GM13977 (cell line): ENCODE measurements at places on chromosomes 5 and 9.

GRCh38 chr5:148011398-148012137 lies 52.2 kb upstream of the SPINK5 start:
- DNase-seq: no peak

GRCh38 chr9:76371901-76372300 lies 22.3 kb downstream of the RFK start:
- no peak for DNase-seq

DNA sequence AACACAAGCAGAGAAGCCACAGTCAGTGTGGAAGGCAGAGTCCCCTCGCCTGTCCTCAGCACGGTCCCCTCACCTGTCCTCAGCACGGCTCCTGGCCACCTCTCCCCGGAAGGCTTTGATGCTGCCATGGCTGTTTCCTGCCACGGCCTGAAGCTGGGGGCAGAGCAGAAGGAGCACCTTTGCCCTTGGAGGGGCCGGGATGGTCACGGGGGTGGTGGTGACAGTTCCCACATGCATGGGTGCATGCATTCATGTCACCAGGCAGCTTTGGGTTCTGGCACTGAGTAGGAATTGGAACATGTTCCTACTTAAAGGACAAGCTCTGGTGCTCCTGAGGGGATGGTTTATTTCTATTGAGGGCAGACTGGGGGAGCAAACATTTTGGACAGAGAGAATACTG lies 57.8 kb upstream of the PHYKPL start:
- no peak for DNase-seq

- no peak for DNase-seq
Observed at GRCh38 chr5:141742866-141743851, 61.1 kb upstream of the ARAP3 start.

GRCh38 chr5:132074772-132075718 lies 1.5 kb downstream of the CSF2 start:
- DNase-seq: no peak

DNA sequence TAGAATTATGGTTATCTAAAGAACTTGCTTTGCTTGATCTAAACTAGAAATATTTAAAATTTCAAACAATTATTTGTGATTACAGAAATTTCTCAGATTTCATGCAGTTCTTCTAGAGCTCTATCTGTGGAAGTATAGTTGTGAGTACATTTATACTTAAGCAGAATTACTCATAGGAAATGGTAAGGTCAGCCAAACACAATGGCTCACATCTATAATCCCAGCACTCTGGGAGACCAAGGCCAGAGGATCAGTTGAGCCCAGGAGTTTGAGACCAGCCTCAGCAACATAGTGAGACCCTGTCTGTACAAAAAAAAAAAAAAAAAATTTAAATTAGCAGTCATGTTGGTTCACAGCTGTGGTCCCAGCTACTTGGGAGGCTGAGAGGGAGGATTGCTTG lies 71.0 kb downstream of the INVS start:
- DNase-seq: no peak

DNA sequence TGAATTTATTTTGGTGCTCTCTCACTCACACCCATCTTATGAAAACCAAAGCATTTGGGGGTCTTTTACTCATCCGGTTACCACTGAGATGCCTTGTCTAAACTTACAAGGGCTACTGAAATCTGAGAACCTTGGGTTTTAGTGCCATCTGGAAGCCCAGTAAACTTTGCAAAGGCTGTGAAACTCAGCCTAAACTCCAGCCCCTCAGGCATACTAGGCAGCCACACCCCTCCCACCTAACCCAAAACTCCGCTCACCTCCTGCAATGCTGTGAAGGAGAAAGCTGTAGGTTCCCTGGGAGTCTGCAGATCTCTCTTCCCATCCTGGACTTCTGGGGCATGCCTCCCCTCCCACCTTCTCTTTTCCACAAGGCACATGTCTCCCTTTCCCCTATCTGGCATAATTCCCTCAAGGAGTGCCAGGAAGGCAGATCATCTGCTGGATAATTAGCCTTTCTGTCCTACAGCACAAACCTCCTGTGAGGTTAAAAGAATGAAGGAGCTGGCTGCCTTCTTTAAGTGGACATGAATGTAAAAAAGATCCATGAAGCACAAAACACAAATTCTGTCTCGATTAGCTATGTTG lies 71.5 kb upstream of the ANXA1 start:
- no peak for DNase-seq

DNA sequence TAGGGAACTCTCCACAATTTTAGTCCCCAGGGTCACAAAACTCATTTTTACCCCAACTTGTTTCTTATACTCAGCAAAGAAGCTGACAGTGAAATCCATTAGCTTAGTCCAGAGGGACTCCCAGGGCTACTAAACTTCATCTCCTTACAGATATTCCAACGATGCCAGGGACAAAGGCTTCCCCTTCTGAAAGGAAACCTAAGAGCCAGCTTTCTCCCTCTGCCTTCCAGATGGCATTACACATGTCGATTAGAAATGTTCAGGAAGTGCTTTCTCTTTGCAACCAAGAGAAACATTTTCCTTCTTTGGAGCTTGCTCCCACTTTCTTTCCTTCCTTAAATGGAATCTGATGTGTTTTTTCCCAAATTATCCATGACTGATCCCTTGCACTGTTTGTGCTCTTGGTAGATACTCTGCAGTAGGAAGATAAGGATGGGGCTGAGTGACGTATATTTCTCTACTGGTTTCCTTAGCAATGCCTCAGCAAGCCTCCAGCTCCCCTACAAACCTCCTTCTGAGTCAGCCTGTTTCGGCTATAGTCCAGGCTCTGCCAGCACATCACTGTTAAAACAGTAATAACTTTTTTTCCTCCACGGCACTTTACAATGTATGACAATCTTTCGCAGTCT lies 43.0 kb upstream of the HTR4 start:
- DNase-seq: no peak

GRCh38 chr9:93456022-93456421 lies 2.6 kb upstream of the FAM120AOS start:
- DNase-seq: no peak

GRCh38 chr5:74408150-74409043 lies 232.1 kb downstream of the ENC1 start:
- no peak for DNase-seq

- DNase-seq: no peak
Observed at GRCh38 chr9:70385426-70385825, 29.0 kb downstream of the KLF9 start.

GRCh38 chr5:8906303-8906967 lies 639.4 kb downstream of the SEMA5A start:
- no peak for DNase-seq

DNA sequence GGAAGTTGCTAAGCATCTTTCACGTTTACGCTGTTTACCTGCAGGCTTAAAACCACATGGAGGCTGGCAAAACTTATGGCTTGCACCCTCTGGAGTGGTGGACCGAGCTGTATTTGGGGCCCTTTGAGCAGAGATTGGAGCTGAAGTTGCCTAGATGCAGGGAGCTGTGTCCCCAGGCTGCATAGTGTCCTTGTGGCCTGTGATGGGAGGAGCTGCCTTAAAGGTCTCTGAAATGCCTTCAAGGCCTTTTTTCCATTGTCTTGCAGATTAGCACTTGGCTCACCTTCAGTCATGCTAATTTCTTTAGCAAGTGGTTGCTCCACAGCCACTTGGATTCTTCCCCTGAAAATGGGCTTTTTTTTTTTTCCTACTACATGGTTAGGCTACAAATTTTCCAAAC lies 81.5 kb upstream of the CHD1 start:
- no peak for DNase-seq

DNA sequence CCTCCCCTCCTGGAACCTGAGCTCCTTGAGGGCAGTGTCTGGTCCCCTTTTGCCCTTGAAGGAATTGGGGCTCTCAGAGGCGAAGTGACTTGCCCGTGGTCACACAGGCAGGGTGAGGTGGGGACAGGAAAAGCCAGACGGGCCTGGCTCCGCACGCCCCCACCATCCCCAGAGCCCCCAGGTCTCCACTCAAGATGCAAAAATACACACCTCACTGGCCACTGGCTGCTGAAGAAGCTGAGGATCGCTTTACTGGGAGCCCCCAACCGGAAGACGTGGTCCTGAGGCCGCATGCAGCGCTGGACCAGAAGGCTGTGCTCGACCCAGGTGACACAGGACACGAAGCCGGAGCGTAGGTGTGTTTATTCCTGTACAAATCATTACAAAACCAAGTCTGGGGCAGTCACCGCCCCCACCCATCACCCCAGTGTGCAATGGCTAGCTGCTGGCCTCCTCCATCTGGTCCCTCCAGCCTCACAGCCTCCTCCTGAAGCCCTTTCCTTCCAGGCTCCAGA lies 7.6 kb upstream of the AK1 start:
- no peak for DNase-seq

DNA sequence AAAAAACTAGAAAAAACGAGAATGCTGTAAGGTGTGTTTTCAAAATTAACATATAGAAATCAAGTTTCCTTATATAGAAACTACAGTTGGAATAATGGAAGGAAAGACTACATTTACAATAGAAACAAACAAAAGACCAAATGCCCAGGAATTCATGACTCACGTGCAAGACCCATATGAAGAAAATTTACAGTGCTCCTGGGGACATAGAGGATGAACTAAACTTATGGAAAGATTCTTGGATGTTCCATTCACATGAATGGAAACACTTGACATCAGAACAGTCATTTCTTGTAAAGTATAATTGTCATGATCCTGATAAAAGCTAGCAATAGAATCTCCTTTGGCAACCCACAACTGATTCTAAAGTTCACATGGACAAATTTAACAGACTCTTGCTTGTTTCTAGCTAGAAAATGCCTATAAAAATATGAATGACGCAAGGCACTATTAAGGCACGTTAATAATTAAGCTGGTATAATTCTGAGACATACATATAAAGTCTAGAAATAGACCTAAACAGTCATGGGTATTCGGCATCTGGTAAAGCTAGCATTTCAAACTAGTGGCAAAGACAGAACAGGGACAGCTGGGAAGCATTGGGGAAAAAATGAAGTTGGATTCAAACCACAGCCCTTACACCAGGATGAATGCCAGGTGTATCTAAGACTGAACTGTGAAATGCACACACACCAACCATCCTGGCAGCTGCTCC lies 5.1 kb upstream of the ZFP62 start:
- no peak for DNase-seq

- DNase-seq: no peak
Observed at GRCh38 chr5:95686651-95687050, 3.9 kb upstream of the SPATA9 start.

DNA sequence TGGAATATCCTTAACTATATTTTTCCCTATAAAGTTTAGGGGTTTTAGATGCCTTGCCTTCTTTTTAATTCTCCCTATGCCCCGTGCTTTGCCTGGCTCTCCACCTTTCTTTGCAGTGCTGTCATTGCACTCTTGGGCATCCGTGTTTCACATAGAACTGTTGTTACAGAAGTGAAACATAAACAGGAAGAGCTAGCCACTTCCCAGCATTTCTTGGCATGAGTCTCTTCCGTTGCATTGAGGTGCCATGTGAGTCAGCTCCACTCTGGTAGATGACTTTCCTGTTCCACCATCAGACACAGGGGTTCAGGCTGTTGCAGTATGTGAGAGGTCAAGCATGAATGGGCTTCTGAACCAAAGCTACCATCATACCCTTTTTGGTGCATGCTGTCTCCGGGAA lies 73.4 kb downstream of the ANGPTL2 start:
- DNase-seq: peak; percentile 11

- DNase-seq: no peak
Observed at GRCh38 chr9:123772374-123772773, 157.6 kb downstream of the DENND1A start.

DNA sequence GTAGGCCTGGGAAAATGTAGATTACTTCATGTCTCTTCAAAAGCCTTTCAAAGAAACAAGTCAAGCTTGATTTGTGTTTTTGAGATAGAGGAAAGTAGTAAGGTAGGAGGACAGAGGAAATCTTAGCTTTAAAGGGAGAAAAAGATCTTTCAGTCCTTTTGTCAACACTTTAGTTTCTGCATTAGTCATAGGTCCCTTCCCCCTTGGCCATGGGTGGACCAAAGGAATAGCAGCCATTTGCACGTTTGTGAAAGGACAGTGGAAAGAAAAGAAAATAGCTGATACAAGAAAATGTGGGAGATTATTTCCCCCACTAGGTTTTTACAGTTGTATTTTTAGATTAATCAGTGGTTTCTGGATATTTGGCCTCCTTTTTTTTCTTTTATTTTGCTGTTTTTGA lies 121.9 kb upstream of the GRHPR start:
- no peak for DNase-seq

- no peak for DNase-seq
Observed at GRCh38 chr9:4921449-4921848, 63.6 kb upstream of the JAK2 start.

- peak; percentile 89 for DNase-seq
Observed at GRCh38 chr9:136170006-136170901, 34.7 kb downstream of the LHX3 start.

- DNase-seq: no peak
Observed at GRCh38 chr9:81530846-81531245, 158.5 kb downstream of the TLE1 start.

GRCh38 chr9:132637351-132637750 lies 32.4 kb downstream of the DDX31 start:
- DNase-seq: no peak

DNA sequence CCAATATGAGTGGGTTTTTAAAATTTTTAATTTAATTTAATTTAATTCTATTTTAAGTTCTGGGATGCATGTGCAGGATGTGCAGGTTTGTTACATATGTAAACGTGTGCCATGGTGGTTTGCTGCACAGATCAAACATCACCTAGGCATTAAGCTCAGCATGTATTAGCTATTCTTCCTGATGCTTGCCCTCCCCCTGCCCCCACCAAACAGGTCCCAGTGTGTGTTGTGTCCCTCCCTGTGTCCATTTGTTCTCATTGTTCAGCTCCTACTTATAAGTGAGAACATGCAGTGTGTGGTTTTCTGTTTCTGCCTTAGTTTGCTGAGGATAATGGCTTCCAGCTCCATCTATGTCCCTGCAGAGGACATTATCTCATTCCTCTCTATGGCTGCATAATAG lies 35.0 kb upstream of the ANKRD33B start:
- DNase-seq: no peak

- DNase-seq: no peak
Observed at GRCh38 chr9:87180841-87181240, 233.5 kb upstream of the GAS1 start.

- DNase-seq: no peak
Observed at GRCh38 chr9:137416006-137416562, 6.9 kb downstream of the EXD3 start.

DNA sequence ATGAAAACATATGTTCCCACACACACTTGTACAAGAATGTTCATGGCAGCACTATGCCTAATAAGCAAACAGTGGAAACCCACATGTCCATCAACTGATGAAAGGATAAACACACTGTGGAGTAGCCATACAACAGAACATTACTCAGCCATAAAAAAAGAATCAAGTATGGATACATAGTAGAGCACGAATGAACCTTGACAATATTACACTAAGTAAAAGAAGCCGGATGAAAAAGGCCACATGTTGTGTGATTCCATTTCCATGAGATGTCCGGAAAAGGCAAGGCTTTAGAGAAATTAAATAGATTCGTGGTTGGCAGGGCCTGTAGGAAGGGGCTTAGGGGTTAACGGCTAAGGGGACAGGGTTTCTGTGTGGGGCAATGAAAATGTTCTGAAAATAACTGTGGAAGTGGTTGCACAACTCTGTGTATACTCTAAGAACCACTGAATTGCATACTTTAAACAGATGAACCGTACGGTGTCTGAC lies 51.4 kb downstream of the COL23A1 start:
- DNase-seq: no peak

GRCh38 chr5:59401637-59402036 lies 491.9 kb downstream of the PDE4D start:
- no peak for DNase-seq
